ENCODE measurements at places on chromosomes 5 and 9. TPM values are rescaled to one million over a fixed set of nuclear protein-coding genes. Genes with fewer than 3 reads are reported as not detected.
A peak's percentile ranks its signal among the peaks of the same experiment; 100 is the strongest.

Gene OTP
- not detected for total RNA-seq

Gene UGCG
- total RNA-seq = 9.5 TPM

Gene C9orf153
- 0.15 TPM for total RNA-seq

DNA sequence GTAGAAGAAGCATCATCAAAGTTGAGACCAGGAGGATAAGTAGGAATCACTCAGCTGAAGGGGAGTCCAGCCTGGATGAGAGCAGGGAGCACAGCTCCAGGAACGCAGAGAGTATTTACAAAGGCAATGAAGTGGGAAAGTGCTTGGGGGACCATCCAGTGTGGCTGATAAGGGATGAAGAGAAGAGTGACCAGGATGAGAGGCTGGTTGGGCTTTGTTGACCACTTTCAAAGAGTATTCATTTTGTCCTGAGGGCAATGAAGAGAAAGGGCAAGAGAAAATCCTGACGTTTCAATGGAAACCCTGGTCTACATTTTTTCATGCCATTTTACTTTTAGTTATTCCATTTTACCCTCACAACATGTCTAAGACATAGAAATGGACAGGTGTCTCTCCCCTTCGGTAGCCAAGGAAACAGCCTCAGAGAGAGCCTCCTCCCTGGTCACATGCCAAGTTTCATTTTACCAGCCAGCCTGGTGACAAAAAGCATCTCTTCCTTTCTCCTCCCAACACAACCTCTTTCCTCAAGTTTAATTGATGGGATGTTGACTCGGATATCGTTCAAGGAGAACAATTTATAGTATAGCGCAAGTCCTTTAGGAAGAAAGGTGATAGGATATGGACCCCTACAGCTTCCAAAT is 492.7 kb upstream of the CLINT1 start:
- no peak for DNase-seq

DNA sequence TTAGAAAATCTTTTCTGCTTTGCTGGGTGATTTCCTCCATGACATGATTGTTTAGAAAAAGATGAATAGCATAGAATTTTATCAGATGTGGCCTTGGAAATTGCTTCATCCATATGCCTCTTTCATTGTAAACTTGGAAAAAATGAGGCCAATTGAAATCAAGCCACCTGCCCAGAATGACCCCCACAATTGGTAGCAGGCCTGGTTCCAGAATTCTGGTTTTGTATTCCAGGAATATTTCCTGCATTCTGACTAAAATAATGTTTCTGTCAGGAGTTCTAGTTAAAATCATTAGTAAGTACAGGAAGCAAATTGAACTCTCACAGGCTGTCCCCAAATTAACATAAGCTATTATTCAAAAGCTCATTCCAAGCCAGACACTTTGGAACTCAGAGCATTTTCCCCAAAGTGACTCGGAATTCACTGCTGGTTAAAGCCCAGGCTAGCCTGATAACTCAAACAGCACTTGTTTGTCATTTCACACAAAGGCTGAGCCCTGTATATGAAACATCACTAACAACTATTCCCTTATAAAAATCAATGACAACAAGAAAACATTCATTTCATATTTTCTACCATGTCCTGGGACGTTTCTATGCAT is 75.1 kb upstream of the ADCY2 start:
- DNase-seq = no peak

DNA sequence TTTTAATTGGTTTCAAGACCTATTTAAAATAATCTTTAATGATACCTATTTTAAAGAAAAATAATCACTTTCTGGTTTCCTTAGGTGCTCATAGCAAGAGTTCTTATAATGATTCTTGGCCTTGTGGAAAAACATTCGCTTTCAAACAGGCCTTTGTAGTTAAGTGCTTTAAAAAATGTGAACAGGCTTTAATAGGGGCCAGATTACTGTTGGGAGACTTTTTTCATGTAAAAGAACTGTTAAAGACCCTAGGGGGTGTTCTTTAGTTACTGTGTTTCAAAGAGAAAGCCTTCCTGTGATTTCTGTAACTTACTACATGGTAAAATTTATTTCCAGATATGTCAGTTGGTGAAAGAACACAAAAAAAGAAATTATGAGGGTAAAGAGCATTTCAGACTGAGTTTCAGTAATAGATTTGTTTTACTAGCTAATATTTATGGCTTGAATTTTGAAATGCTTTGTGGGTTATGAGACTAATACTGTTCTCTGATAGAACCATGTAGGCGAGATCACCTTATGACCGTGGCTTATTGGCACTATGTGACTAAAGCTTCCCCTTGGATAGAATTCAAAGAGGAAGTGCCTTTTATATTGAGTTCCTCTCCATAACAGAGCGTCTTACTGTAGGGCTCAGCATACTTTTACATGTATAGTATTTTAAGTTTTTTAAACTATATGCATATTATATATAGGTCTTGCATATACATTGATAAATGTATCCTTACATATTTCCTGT is 70.7 kb downstream of the CSNK1G3 start:
- no peak for DNase-seq

DNA sequence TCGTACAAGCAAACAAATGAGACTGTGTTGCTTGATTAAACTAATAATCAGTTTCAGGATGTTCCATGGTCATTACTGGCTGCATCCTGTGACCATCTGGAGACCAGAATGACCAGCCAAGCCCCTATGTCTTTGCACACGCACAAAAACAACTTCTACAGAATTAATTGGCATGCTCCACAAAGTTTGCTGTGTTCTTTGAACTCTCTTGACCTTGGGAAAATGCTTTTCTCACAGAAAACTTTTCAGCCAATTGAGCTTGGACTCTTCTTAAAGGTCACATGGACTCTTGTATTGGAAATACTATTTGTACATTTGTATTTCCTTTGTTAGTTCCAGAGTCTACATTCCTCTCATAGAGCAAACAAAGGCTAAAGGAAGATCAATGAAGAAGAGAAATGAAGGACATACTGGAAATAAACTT is 147.8 kb downstream of the ARRDC3 start:
- DNase-seq = no peak

DNA sequence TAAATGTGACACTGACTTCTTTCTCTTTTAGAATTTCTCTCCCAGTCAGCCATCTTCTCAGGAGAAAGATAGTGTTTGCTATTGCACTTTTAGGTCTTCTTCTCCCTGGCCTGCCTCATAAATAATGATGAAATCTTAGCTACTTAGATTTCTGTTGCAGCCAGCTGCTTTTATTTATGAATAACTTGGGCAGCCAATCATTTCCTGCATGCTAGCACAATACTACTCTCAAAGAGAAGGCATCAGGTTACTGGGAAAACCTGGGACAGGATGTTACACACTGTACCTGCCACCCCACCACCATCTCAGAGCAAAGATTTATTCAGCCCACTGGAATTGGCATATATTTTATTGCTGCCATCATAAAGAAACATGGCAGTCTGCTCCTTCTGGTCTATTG is 266.6 kb downstream of the PRELID2 start:
- no peak for DNase-seq

DNA sequence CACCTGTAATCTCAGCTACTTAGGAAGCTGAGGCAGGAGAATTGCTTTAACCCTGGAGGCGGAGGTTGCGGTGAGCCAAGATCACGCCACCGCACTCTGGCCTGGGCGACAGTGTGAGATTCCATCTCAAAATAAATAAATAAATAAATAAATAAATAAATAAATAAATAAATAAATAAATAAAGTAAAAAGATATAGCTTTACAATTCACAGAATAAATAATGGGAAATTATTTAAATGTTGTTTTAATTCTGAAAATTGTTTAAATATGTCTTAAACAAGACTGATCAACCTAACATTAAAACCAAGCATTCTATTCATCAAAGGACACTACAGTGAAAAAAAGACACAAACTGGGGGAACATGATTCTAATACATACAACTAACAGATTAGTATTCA is 357.1 kb downstream of the CTNND2 start:
- no peak for DNase-seq

DNA sequence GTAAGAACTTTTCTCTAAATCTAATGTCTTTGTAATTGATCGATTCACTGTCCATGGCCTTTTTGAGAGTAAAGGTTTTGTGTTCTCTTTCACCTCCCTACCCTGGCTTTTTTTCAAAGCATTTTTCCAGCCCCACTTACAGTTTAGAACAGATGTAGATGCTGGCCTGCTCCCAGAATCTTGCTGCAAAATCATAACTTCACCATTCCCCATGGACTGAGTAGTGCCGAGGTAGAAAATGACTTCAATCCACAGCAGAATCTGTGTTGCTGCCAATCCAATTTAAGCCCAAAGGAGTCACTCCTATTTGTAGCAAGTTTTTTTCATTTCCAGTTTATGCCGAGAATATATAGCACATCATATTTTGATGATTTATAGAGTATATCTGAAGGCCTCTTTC is 46.5 kb upstream of the CEMIP2 start:
- no peak for DNase-seq

GRCh38 chr5:170143710-170144109 is 38.0 kb downstream of the FOXI1 start:
- no peak for DNase-seq

DNA sequence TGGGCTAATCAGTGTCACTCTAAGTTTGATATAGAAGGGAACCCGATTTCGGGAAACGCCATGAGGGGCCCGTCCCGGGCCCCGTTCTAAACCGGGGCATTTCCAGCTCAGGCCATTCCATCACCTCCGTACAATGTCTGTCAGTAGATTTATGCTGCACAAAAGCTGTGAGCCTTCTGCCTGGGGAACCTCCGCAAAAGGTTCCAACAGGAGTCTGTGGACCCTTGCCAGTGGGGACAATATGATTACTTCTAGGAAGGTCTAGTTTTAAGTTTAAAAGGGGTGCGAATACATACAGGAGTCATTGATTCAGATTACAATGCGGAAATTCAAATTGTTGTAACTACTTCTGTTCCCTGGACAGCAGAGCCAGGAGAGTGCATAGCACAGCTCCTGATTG is 57.6 kb downstream of the RAPGEF1 start:
- peak; percentile 39 for DNase-seq

- DNase-seq = no peak
These were observed 108.5 kb downstream of the EBF1 start for GRCh38 chr5:158990979-158991775.

DNA sequence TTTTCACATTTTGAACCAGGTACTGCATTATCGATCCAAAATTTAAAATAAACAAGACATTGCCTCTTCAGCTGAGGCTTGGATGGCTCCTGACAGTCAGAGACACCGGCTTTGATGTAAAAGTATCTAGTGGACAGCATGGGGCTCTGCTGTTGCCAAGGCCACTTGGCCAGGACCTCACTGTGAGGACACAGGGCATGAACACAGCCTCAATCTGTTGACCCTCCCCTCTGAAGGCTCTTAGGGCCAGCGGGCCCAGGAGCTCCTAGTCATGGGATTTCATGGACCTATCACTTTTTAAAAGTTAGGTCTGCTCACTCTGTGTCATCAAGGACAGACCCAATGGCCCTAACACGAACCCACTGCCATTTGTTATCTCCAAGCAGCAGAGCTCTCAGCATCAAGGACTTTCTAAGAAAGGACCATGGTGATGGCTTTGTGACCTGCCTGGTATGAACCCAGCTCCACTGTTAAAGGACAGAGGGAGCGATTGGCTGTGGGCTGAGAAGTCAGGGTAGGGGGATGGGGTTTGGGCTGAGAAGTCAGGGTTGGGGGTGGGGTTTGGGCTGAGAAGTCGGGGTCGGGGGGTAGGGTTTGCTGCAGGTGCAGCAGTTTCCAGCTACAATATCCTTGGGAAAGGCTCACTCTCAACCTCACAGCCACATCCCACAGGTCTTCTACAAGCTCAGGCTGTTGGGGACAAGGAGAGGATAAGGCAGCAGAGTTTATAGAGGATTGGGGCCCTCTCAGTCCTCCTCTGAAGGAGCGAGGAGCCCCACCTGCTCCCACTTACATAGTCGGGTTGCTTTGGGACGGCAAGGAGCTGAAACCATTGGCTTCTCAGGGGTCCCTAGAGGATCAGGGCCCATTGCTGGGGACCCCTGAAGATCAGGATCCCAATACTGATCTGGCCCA is 146.8 kb downstream of the BARX1 start:
- DNase-seq = peak; percentile 16

- DNase-seq = no peak
These were observed 6.1 kb upstream of the NRG2 start for GRCh38 chr5:140049205-140049604.

DNA sequence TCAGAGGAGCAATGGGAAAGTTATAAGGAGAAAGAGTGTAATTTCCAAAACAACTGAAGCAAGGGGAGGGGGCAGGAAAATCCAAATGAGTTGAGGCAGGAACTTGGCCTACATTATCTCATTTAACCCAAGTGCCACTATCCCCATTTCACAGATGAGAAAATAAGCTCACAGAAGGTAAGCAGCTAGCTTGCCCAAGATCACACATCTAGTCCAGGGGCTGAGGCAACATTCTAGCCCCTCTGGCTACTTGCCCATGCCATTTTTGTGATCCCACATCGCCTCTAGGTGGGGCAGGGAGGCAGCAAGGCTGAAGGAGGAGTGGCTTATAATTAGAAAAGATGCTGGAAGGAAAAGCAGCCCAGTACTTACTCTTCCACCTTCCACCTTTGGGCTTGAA is 2.6 kb upstream of the PSIP1 start:
- DNase-seq = no peak

DNA sequence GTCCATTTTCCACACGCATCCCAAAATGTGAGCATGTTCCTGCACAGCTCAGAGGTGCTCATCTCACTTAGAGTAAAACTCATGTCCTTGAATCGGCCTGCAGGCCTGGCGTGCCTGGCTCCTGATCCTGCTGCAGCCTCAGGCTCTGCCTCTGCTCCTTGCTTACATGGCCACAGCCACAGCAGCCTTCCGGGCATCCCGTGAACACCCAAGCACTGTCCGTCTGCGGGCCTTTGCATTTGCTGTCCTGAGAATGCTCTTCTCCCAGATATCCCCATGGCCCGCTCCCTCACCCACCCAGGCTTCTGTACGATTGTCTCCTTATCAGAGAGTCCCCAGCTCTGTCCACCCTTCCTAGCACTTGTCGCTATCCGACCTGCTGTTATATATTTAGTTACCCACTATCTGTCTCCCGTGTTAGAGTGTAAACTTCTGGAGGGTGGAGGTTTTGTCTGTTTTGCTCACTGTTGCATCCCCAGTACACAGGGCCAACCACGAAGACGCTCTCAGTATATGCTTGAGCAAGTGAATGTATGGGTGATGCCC is 21.9 kb downstream of the FGF18 start:
- no peak for DNase-seq

GRCh38 chr5:95081500-95081960 is 203.4 kb downstream of the MCTP1 start:
- no peak for DNase-seq

DNA sequence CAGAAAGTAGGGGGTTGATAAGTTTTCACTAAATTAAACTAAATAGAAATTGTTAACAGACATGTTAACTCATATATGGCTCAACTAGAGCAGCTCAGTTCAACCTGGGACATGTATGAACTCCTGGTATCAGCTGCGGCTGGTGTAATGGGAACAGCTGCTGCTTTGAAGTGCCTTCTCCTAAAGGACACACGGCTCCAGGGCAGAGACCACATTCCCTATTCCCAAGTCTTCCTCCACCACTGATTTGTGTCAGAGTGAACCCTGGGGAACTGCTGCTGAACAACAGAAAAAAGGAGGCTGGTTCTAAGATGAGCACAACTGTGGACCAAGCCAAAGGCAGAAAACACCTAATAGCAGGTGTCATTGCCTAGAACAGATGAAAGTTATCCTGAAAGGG is 71.1 kb downstream of the MAPKAP1 start:
- DNase-seq = no peak

- DNase-seq = no peak
These were observed 80.1 kb downstream of the COL15A1 start for GRCh38 chr9:99023831-99024230.

Data from left lobe of liver (tissue), 2 donors.